ENCODE measurements at places on chromosomes 7 and 10.

DNA sequence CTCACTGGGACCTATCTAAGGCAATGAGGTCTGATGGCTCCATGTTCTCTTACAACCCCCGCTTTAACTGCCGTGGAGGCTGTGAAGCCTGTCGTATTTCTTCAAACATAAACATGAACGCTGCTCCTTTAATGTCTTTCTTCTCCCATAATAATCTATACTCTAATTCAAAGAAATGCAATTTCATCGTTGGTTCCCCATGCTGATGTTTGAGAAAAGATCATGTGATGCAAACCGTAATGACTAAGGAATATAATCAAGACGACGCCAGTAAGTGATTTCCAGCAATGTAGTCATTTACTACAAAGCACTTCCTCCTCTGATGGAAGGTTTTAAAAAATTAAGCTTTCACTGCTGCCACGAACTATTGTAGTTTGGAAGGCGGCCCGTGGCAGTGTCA lies 102.6 kb upstream of the NEBL start:
- DNase-seq, result no peak

- no peak for DNase-seq
Observed at GRCh38 chr10:116836083-116836482, 13.2 kb upstream of the ENO4 start.

DNA sequence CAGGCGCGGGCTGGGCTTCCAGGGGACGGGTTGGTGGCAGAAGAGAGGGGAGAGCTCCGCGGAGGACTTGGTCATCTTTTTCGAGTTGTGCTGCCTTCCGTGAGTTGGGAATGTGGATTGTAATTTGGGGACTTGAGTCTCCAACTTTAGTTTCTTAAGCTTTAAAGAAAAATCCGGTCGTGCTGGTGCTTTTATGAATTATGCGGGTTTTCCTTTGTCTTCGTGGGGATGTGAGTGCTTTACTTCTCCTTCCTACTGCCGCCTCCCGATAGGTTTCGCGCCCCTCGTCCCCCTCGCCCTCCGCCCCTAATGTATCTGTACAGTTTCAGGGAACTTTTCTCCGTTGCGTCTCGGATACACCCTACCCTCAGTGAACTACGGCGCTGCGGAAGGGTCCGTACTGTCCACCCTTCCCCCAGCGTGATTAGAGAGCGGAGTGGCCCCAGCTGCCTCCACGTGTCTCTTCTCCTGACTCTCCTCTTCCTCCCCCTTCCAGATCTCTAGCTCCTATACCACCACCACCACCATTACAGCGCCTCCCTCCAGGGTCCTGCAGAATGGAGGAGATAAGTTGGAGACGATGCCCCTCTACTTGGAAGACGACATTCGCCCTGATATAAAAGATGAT lies 649 bp downstream of the SCD start:
- no peak for DNase-seq

GRCh38 chr7:81624650-81625631 lies 144.9 kb downstream of the HGF start:
- DNase-seq, result no peak

GRCh38 chr10:49361178-49361554 lies 34.7 kb downstream of the DRGX start:
- no peak for DNase-seq

DNA sequence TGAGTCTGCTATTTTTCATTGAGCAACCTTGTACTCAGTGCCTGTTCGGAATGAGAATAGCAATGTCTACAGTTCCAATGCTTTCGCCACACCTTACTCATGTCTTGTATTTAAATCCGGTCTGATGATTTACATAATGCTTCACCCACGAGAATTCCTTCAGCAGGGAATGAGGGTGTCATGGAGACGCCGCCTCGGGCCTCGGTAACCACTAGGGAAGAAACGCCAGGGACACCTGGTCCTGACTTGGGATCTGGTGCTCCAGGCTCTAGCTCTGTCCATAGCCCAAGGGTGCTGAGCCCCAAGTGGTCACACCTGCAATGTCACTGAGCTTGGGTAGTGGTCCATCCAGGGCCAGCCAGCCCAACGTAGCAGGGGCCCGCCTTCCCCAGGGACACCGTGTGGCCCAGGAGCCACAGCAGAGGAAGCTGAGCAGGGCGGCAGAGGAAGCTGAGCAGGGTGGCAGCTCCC lies 37.4 kb downstream of the PRKAG2 start:
- DNase-seq, result no peak

- no peak for DNase-seq
Observed at GRCh38 chr7:15757041-15758000, 70.8 kb upstream of the MEOX2 start.

DNA sequence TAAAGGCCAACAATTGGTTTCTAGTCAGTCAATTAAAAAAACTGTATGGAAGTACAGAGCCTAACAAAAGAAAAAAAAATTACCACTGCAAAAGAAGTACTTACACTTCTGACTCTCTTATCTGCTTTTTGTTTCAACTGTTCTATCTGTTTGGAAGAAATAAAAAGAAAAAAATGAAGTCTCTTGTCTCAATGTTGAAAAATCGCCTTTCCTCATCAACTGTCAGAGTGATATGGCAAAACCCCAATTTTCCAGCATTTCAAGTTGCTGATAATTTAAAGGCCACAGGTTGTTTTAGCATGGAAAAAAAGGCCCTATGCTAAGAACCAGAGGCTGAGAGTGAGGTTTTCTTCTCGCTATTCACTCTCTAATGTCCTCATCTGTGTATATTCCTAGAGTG lies 13.6 kb downstream of the ZDHHC6 start:
- DNase-seq, result no peak

- DNase-seq, result no peak
Observed at GRCh38 chr10:124236816-124237215, 143.4 kb upstream of the CHST15 start.

Measured in stimulated activated CD4-positive, alpha-beta T cell treated with anti-CD3 and anti-CD28 coated beads, Interleukin-2, amount 100 ng/mL, for 4 hours (primary cell).